ENCODE measurements at places on chromosomes 1 and 21.
A peak's percentile ranks its signal among the peaks of the same experiment; 100 is the strongest.

DNA sequence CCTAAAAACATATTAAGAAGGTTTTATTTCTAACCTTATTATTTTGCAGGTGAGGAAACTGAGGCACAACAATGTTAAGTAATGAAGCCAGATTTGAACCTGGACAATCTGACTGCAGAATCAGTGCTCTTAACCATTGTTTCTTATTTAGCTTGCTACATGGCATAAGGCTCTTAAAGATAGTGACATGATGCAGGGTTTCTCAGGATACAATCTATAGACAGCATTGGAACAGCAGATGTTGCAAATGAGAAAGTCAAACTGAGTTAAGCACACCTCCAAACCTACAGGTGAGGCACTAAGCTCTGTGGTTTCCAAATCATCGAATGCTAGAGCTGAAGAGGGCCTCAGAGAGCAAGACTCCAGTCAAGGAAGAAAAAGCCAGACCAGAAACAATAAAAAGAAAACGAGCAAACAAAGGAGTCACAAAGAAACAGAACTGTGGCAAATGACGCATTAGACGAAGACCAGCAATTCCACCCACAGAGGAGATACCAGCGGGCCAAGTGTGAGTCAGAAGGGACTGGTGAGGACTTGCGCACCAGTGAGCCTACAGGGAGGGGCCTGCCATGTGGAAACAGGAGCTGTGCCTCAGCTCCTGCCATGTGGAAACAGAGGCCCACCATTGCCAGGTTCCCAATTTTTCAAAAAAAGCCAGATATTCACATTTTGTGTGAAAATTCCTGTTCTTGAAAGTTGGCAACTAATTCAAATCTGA lies 14.4 kb downstream of the CD58 start:
- no peak for DNase-seq

DNA sequence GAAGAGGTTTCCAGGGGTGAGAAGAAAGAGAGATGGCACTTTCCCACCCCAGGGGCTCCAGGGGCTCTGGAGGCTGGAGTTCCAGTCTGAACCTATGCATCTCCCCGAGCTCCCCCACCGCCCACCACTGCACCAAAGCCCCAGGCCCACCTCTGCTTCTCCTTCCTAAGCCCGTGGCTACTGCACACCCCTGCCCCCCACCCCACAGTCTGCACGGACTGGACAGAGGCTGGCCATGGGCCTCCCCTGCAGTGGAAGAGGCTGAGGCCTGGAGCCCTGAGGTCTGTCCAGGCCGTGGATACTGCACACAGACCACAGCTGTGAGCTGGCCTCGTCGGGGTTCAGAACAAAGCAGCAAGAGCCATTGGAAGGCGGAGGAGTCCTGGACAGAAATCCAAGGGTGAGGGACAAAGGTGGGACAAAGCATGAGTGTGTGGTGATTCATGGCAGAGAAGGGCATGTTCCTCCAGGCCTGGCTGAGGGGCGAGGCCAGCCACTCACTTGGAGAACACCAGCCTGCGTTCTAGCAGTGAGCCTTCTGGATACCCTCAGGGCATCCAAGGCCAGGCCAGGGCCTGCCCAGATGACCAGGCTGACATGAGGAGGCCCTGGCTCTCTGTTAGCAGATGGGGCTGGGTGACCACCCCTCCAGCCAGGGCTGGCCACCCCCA lies 244.8 kb upstream of the VAMP3 start:
- no peak for DNase-seq

DNA sequence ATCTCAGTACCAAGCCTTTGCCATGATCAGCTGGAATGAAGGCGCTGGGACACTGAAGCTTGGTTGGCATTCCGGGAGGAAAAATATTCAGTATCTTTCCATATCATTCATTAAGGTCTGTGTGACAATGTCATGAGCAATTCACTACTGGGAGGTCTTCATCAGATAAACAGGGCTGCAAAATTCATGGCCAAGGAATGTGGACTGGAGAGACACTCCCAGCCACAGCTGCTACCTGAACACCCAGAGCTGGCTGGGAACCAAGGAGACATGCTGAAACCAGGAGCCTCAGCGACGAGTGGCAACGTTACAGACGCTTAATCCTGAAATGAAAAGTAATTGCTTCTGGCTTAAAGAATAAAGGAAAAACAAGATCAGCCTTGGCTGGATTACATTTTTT lies 30.6 kb upstream of the DDAH1 start:
- no peak for DNase-seq

DNA sequence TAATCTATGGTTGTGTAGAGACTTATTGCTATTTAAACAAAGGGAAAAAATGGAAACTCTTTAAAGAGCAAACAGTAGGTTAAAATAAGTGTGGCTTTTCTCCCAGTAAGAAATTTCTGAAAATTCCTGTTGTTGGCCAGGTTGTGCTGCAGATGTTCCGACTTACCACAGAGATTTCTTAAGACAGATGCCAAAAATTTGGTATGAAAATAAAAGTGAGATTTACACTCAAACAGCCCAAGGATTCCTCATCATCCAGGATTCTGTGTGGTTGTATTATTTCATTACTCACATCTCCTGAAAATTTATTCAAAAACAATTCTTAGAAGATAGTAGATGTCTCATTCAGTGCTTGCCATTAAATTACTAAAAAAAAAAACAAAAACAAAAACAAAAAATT lies 296.7 kb upstream of the PTBP2 start:
- no peak for DNase-seq

DNA sequence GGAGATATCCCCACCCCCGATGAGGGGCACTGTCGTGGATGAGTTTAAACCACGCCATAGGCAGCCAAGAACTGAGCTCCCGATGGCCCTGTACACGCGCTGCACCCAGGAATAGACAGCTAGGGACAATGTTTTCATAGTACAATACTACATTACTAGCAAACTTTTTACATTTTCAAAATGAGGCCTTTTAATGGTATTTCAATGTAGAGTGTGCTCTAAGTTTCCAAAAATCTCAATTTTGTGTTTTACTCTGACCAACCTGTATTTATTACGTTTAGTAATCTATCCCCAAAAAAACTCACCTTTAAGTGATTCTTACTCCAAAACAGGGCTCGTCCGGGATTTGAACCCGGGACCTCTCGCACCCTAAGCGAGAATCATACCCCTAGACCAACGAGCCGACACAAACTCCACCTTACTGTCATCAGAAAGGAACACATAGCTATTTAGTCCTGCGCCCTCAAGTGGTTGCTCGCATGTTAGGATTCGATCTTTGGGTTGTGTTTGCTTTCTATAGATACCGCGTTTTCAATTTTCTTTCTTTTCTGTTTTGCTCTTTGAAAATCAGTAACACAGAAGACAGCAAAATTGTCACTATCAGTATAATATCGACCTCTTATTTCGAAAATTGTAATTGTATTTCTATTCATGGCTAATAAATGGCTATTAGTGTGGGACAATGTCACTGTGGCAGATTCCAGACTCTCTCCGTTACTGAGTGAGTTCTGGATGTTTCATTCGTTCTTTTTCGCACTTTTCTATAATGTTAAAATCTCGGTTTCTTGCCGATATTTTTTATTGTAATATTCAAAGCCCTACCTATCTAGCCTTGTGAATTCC lies 6.4 kb upstream of the MPZL1 start:
- peak; percentile 51 for DNase-seq

DNA sequence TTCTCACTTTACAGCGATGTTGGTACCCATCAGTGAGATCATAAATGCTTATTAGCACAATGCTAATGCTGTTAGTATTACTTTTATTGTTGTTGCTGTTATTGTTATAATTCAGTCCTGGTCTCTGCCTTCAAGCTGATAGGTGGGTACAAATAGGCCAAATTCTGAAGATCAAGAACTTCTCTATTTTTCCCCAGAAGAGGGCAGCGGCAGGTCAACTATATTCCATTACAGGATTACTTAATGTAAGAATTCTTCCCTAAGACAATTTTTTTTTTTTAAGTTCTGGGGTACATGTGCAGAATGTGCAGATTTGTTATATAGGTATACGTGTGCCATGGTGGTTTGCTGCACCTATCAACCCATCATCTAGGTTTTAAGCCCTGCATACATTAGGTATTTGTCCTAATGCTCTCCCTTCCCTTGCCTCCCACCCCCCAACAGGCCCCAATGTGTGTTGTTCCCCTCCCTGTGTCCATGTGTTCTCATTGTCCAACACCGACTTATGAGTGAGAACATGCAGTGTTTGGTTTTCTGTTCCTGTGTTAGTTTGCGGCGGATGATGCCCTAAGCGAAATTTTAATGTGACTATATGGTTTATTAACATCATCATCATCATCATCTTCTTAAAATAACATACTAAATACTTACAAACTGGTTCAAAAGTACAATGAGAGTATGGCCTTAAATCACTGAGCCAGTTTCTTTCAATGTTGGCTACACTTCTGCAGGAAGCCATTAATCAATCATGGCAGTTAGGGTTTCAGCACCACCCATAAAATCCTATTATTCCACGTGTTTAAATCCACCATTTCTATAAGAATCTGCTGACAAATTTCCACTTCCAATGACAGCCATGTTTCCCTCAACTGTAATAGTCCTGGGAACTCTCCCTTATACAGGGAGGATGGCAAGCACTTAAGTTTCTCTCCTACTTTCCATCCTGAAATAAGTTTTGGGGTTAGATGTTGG lies 19.2 kb downstream of the SLC19A2 start:
- DNase-seq, result no peak

GRCh38 chr1:94623560-94624148 lies 82.1 kb upstream of the F3 start:
- DNase-seq, result no peak

- no peak for DNase-seq
Observed at GRCh38 chr1:100292711-100293110, 26.7 kb downstream of the RTCA start.

DNA sequence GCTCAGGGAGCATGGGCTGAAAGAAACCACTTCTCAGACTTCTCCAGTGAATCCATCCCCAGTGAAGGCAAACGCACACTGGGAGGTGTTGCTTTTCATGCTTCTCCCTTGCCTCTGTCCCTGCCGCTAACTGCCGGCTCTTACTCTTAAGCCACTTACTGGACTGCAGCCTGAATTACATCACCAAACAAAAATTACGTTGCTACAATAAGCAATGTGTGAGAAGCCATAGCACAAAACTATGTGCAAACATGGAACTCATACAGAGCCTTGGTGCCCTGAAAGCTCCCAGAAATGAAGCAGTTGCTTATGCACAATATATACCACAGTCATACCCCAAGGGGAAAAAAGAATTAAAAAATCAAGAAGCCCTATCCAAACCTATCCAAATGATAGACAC lies 375.2 kb downstream of the KCNH1 start:
- DNase-seq, result no peak
